ENCODE measurements at places on chromosomes 16 and 17. TPM values are rescaled to one million over a fixed set of nuclear protein-coding genes. Genes with fewer than 3 reads are reported as not detected.

The GGNBP2 gene
- 58.2 TPM for total RNA-seq

The ITGAX gene
- total RNA-seq = 1.9 TPM

The PSKH1 gene
- total RNA-seq = 16.2 TPM

The PRRT2 gene
- 4.0 TPM for total RNA-seq

The ATP2A3 gene
- total RNA-seq = 23.1 TPM

The RPGRIP1L gene
- total RNA-seq = 10.3 TPM

The SOX15 gene
- total RNA-seq = 0.69 TPM

The ABCA6 gene
- total RNA-seq = 0.44 TPM

The RPL26 gene
- total RNA-seq = 2,603 TPM

The GCGR gene
- total RNA-seq = not detected

The LUC7L3 gene
- total RNA-seq = 184 TPM

The MT2A gene
- 710 TPM for total RNA-seq

The CXCL16 gene
- 44.8 TPM for total RNA-seq

The CACNG1 gene
- total RNA-seq = not detected

The ZG16B gene
- total RNA-seq = 2.3 TPM

The FBXL20 gene
- total RNA-seq = 17.2 TPM

Measured in HCT116 (cell line).